ENCODE measurements at places on chromosomes 2 and 18. TPM values are rescaled to one million over a fixed set of nuclear protein-coding genes. Genes with fewer than 3 reads are reported as not detected.

DNA sequence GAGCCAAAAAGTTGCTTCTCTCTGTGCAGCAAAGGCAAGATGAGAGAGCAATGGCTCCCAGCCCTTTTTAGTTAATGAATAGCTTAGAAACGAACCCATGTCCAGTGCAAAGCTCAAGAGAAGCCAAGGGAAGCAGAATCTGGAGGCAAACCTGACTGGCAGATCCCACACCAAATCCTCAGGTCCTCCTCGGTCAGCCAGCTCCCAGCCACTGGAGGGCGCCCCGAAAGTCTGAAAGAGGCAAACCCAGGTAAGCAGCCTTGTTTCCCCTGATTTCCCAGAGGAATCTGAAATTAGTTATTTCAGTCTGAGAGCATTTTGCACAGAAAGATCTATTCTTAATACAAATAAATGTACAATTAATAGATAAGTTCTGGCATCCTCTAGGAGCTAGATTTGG is 71.3 kb upstream of the PID1 start:
- no peak for DNase-seq

DNA sequence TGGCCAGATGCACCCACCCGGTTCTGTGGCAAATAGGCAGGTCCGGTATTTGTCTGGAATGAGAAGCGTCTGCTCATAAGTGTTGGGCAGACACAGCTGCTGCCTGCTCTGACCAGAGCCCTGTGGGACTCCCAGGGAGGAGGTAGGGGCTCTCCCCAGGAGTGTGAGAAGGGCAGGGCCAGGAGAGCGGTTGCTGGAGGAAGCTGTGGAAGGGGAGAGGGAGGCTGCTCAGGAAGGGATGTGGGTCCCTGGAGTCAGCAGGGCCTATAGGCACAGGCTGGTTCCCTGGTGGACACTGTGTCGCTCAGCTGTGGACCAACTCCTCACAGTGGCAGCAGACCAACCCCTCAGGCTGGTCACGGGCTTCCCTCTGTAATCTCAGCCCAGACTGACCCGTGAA is 109.2 kb downstream of the DYSF start:
- DNase-seq: no peak

GRCh38 chr2:20676353-20677215 is 9.6 kb downstream of the GDF7 start:
- DNase-seq: no peak

GRCh38 chr2:72041638-72042111 is 106.0 kb downstream of the CYP26B1 start:
- DNase-seq: no peak

- no peak for DNase-seq
Observed at GRCh38 chr2:9326975-9327374, 96.4 kb downstream of the ITGB1BP1 start.

DNA sequence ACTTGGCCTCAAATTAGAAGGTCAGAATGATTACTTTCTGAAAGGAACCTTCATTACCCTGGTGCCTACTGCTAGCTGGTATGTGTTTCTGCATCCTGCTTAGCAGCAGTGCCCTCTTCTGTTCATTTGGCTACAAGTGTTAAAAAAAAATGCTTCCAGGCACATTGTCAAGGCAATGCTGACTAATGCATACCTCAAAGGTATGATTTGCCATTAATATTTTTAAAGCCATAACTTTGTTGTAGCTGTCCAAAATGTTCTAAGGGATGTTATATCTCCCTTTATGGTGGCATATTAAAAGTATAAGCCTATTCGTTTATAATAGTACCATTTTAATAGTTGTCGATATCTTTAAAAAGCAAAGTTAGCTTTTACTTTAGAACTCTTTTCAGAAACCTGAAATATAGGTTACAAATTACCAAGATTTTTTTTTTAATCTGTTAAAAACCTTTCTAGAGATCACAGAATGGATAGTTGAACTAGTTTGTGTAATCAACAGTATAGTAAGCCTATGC is 52.0 kb upstream of the FAM171B start:
- DNase-seq: no peak

- DNase-seq: peak; percentile 44
Observed at GRCh38 chr2:129913695-129914495, 65.6 kb upstream of the RAB6C start.

GRCh38 chr2:46381263-46381849 is 84.1 kb downstream of the EPAS1 start:
- DNase-seq: no peak

DNA sequence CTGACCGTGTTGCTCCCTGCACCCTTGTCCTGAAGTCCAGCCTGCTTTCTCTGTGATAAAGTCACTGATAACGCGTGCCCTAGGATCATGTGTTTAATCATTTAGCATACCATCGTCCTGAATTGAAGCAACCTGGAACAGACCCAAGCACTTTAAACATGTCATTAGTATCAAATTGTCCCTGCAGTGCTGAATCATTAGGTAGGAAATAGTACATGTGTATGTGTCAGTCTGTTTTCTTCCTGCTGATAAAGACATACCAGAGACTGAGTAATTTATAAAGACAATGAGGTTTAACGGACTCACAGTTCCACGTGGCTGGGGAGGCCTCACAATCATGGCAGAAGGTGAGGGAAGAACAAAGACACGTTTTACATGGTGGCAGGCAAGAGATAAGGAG is 2.8 kb downstream of the ASB18 start:
- DNase-seq: no peak

DNA sequence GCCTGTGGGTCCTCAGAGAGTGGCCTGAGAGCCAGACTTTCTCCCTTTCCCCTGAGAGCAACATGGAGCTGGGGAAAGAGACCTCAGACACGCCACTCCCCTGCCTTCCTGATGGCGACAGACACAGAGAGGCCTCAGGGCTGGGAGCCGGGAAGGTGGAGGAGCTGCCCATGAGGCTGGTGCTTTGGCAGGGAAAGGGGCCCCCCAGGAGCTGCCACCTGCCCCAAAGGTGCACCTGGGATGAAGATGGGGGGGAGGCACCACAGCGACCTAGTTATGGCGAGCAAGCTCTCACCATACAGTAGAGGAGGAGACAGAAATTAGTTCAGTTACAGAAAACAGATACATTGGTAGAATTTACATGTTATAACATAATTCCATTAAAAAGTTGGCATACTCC is 80.7 kb upstream of the PXDN start:
- no peak for DNase-seq

- no peak for DNase-seq
Observed at GRCh38 chr2:176079831-176080539, 3.8 kb downstream of the EVX2 start.

- DNase-seq: no peak
Observed at GRCh38 chr2:79981316-79981715, 323.2 kb downstream of the LRRTM1 start.

DNA sequence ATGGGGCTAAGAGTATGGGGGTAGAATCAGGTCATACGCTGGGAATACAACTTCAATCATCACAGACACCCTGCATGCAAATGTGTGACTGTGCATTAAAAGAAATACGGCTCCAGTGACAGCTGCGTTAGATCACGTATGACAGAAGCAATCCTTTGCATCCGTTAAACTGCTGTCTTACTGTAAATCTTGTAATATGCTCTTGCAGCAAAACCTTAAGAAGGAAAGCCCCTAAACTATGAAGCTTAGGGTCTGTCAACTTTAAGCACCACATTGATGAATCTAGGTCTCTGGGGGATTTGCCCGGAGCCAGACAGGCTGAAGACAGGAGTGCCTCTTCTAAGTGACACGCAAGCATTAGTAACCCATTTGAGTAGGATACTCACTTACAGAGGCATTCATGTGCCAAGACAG is 84.7 kb upstream of the EML6 start:
- DNase-seq: no peak

- DNase-seq: no peak
Observed at GRCh38 chr18:68314403-68314802, 400.5 kb downstream of the TMX3 start.

DNA sequence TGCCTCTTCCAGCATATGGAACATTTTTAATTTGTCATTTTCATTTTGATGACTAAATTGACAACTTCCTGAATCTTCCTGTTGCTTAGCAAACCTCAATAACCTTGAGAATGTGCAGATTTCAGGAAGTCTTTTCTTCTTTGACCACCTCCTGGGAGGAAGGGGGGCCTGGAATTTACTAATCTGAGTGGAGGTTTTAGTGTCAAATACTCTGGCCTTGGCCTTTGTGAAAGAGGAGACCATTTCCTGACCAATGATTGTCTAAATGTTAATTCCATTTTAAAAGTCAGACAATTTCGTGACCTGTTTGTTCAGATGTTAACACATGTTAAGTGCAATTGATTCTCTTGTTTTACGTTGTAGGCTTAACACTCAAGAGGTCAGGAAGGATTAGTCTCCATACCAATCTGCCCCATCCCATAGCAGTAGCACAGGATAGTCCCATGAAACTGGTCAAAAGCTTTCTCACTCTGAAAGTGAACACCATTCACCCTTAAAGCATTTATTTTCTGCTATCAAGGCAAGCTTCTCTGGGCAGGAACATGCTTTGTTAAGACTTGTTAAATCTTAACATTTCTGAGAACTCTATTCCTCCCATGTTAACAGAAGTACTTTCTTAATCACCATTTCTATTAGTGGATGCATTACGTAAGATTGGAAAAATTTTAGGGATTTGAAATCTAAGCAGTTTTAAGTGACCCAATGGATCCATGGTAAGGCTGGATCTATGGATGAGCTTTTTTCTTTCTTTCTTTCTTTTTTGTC is 219.6 kb downstream of the RND3 start:
- no peak for DNase-seq

GRCh38 chr18:49041435-49042245 is 90.9 kb upstream of the SMAD7 start:
- no peak for DNase-seq

GRCh38 chr2:195622966-195623365 is 34.1 kb upstream of the SLC39A10 start:
- no peak for DNase-seq

DNA sequence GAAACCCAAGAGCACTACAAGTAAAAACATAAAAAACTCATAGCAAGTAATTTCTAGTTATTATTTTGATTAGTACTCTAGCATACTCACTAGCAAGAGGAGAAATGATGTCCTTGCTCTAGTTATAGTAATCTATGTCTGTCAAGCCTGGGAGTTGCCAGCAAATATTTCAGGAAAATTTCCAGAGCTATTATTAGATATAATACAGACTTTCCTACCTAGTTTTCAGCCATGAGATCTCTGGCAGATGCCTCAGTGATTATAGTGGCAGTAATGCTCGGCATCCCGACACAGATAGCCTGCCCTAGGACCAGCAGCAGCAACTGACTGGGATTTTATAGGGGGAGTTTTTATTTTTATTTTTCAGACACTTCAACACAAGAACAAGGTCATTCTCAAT is 224.4 kb downstream of the ZNF385B start:
- DNase-seq: no peak

- no peak for DNase-seq
Observed at GRCh38 chr2:218344090-218344754, 12.4 kb upstream of the CATIP start.

- DNase-seq: peak; percentile 78
Observed at GRCh38 chr2:13006829-13007717, 290.3 kb downstream of the TRIB2 start.

GRCh38 chr2:120867290-120868241 is 131.9 kb downstream of the GLI2 start:
- DNase-seq: peak; percentile 94

- DNase-seq: no peak
Observed at GRCh38 chr2:28137221-28137620, 246.7 kb downstream of the BABAM2 start.

- DNase-seq: no peak
Observed at GRCh38 chr18:22705328-22705727, 227.8 kb upstream of the RBBP8 start.

GRCh38 chr2:15556311-15556930 is 4.7 kb downstream of the NBAS start:
- DNase-seq: no peak

GRCh38 chr18:77063260-77063659 is 69.3 kb downstream of the MBP start:
- no peak for DNase-seq

- no peak for DNase-seq
Observed at GRCh38 chr2:95079199-95079683, 42.4 kb downstream of the MRPS5 start.

DNA sequence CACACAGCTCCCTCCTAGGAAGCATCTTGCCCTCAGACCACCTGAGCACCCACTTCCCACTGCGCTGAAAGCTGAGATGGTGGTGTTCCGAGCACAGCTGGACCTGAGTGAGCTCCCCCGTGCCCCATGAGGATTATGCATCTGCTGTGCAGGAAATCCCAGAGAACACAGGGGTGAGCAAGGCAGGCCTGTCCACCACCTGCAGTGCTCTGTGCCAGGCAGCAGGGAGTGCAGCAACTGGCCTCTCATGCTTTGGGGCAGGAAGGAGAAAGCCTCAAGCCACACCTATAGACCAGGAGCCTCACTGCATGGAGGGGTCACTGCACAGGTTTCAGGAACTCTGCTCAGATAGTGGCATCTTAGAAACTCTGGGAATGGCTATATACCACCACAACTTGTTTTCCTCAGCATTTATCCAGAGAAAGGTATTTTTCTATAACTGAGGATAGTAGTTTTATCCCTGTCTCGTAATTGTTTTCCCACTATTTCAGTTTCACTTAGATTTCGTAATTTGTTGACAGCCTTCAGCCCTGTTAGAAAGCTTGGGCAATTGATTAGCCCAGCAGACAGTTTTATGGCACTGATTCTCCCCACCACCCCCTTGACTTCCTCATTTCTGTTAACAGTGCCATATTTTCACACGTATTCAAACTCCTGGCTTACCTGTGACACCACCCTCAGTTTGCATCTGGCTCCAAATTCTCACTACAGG is 144.3 kb upstream of the DAPL1 start:
- no peak for DNase-seq

DNA sequence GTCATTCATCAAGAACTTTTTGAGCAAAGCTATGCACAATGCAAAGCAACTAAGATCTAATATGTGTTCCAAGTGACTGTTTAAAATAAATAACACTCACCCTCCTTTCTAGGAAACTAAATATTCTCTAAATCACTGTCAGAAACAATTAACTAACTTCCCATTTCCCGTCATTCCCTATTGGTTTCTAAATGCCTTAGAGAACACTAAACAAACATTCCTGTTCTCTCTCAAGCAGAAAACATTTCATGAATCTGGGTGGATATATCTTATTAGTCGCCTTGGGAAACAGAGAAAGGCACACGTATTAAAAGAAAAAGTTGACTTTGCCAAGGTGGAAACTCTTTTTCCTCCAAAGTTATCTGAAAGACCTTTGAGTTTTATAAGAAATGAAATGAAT is 735.2 kb downstream of the MBD2 start:
- no peak for DNase-seq

COLEC11 gene
- 0.75 TPM for total RNA-seq

DAW1 gene
- total RNA-seq: not detected

CD207 gene
- not detected for total RNA-seq

TBR1 gene
- not detected for total RNA-seq

PHLPP1 gene
- total RNA-seq: 9.8 TPM

RTP5 gene
- total RNA-seq: not detected

PLA2R1 gene
- total RNA-seq: 9.3 TPM

IRS1 gene
- 18.6 TPM for total RNA-seq

SATB2 gene
- 1.2 TPM for total RNA-seq

TRIB2 gene
- 55.6 TPM for total RNA-seq

SLC16A14 gene
- total RNA-seq: 15.8 TPM
